Activated B cell treated with CpG ODN at 0.5 μM for 24 hours (primary cell): ENCODE measurements at places on chromosomes 1 and 21. TPM values are rescaled to one million over a fixed set of nuclear protein-coding genes. Genes with fewer than 3 reads are reported as not detected.

DSCAM gene
- not detected in 2 replicates for total RNA-seq

CHAF1B gene
- 5.6 and 6.2 TPM in 2 replicates for total RNA-seq

DCAF6 gene
- 23.1 and 32.9 TPM in 2 replicates for total RNA-seq

AMY2A gene
- not detected in 2 replicates for total RNA-seq

IL19 gene
- not detected in 2 replicates for total RNA-seq

CRP gene
- total RNA-seq = not detected in 2 replicates

PRRX1 gene
- total RNA-seq = not detected in 2 replicates

VSIG8 gene
- total RNA-seq = not detected in 2 replicates

WLS gene
- total RNA-seq = 0.51 TPM in 1 of 2 replicates, not detected in the other

FABP3 gene
- 0.49 TPM in 1 of 2 replicates, not detected in the other for total RNA-seq

GUCA2B gene
- not detected in 2 replicates for total RNA-seq

SMCP gene
- not detected in 2 replicates for total RNA-seq

ILDR2 gene
- 1.00 and 1.2 TPM in 2 replicates for total RNA-seq

NR5A2 gene
- 0.05 and 0.07 TPM in 2 replicates for total RNA-seq

VANGL2 gene
- 4.1 and 5.5 TPM in 2 replicates for total RNA-seq

PCAT6 gene
- total RNA-seq = 0.67 and 0.83 TPM in 2 replicates

FAM177B gene
- total RNA-seq = 3.5 and 3.8 TPM in 2 replicates

MATN1 gene
- 0.93 and 1.2 TPM in 2 replicates for total RNA-seq

FRRS1 gene
- total RNA-seq = 1.1 and 1.2 TPM in 2 replicates

OR10J1 gene
- total RNA-seq = not detected in 2 replicates

ETNK2 gene
- total RNA-seq = 0.16 and 0.44 TPM in 2 replicates

FPGT gene
- 10.1 and 12.0 TPM in 2 replicates for total RNA-seq

CYP4Z1 gene
- total RNA-seq = not detected in 2 replicates

KRTAP11-1 gene
- not detected in 2 replicates for total RNA-seq

ALPL gene
- total RNA-seq = 14.7 and 19.0 TPM in 2 replicates

TINAGL1 gene
- not detected in 2 replicates for total RNA-seq

DCST1 gene
- total RNA-seq = not detected in 2 replicates

HMCN1 gene
- 0.02 and 0.27 TPM in 2 replicates for total RNA-seq

PDE9A gene
- total RNA-seq = 0.58 and 0.83 TPM in 2 replicates

FCRL4 gene
- total RNA-seq = 6.3 and 6.7 TPM in 2 replicates

CNKSR1 gene
- total RNA-seq = 2.7 and 4.8 TPM in 2 replicates
